Gastrocnemius medialis (tissue), 4 donors: ENCODE measurements at places on chromosomes 3 and 15. TPM values are rescaled to one million over a fixed set of nuclear protein-coding genes. Genes with fewer than 3 reads are reported as not detected.

GRCh38 chr3:39415983-39416382 is 9.5 kb downstream of the RPSA start:
- peaks cover 5% of the 10 kb centered on the region for H3K4me1 ChIP-seq
- no peak for DNase-seq
- no peak overlapping the region for H3K27ac ChIP-seq
- no peaks in the 10 kb centered on the region for H3K36me3 ChIP-seq

DNA sequence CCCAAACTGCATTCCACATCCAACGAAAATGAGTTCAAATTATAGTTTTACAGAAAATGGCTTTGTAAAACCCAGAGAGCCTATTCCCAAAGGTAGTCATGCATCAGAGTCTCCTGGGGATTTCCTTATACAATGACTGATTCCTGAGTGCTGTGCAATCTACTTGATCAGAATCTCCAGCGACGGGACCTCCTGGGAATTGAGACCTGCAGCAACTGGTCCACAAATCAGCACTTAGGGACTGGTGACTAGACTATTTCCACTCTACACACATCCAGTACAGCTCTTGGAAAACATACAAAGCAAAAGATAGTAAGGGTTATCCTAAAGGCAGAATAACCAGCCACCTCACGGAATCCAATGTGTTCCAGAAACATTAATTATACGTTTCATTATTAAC is 871.0 kb upstream of the CFAP20DC start:
- no peak overlapping the region for H3K27ac ChIP-seq
- H3K36me3 ChIP-seq: no peaks in the 10 kb centered on the region
- no peaks in the 10 kb centered on the region for H3K4me1 ChIP-seq
- no peaks in the 10 kb centered on the region for H3K27me3 ChIP-seq
- H3K4me3 ChIP-seq: no peak overlapping the region

DNA sequence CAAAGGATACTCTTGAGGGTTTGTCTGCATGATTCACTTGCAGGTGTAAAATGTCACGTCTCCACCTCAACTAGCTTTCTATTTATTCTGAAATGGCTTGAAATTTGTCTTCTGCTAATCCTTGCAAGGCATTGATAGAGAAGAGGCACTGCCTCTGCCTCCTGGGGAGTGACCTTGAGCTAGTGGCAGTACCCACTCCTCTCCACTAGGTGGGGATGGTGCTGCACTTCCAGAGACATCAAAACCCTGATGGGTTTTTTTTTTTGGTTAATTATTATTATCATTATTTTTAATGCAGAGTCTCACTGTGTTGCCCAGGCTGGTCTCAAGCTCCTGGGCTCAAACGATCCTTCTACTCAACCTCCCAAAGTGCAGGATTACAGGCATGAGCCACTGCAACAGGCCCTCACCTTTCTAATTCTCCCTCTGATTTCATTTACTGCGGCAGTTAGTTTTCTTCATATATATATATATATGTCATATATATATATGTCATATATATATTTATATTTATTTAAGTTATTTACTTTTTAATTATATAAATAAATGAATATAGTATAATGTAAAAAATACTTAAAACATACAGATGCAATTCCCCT is 117.6 kb upstream of the EIF1B start:
- no peak overlapping the region for H3K27ac ChIP-seq
- no peak overlapping the region for H3K4me3 ChIP-seq
- H3K36me3 ChIP-seq: no peaks in the 10 kb centered on the region
- no peaks in the 10 kb centered on the region for H3K27me3 ChIP-seq
- no peak for DNase-seq

GRCh38 chr3:55480911-55481743 is 6.0 kb downstream of the WNT5A start:
- no peaks in the 10 kb centered on the region for H3K36me3 ChIP-seq
- H3K27me3 ChIP-seq: peaks cover 20% of the 10 kb centered on the region
- no peak for DNase-seq
- H3K4me3 ChIP-seq: peak overlapping the region; percentile 54
- peaks cover 22% of the 10 kb centered on the region for H3K4me1 ChIP-seq

The PLSCR2 gene
- not detected for total RNA-seq
